ENCODE measurements at places on chromosomes 16 and 17.

GRCh38 chr17:21294321-21295035, 10.0 kb downstream of the MAP2K3 start:
- no peak for DNase-seq

- peak; percentile 91 for DNase-seq
Measured at GRCh38 chr16:77722309-77723107, at the start of gene NUDT7. Gene NUDT7, plus strand, starts transcription at chr16:77722514. Its CDS starts 69 bp downstream, at chr16:77722583.

GRCh38 chr17:75516619-75517296, 430 bp downstream of the TSEN54 start:
- DNase-seq: no peak

DNA sequence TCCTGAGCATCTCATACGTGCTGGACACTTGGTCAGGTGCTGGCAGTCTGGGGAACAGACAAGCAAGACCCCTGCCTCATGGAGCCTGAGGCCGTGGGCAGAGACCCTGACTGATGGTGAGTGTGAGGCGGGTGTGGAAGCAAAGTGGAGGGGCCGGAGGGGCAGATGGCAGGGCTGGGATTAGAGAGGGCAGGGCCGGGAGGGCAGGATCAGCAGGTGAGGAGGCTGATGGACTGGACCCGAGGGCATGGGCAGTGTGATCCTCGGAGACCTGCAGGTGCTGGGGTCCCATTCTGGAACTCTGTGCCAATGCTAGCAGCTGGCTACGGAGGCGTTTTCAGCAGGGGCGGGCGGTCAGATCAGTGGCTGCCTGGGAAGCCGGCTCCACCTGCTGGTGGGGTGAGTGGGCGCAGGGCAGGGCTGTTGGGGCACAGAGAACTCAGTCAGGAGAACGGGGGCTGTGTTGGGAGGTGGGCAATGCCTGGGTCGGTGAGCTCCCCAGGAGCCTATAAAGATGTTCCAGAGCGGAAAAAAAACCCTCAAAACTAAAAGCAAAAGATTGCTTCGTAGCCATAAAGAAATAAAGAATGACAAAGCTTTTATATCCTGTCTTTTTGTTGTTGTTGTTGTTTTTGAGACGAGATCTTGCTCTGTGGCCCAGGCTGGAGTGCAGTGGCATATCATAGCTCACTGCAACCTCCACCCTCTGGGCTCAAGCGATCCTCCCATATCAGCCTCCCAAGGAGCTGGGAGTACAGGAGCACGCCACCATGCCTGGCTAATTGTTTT, 8.9 kb upstream of the C16orf74 start:
- DNase-seq: no peak

DNA sequence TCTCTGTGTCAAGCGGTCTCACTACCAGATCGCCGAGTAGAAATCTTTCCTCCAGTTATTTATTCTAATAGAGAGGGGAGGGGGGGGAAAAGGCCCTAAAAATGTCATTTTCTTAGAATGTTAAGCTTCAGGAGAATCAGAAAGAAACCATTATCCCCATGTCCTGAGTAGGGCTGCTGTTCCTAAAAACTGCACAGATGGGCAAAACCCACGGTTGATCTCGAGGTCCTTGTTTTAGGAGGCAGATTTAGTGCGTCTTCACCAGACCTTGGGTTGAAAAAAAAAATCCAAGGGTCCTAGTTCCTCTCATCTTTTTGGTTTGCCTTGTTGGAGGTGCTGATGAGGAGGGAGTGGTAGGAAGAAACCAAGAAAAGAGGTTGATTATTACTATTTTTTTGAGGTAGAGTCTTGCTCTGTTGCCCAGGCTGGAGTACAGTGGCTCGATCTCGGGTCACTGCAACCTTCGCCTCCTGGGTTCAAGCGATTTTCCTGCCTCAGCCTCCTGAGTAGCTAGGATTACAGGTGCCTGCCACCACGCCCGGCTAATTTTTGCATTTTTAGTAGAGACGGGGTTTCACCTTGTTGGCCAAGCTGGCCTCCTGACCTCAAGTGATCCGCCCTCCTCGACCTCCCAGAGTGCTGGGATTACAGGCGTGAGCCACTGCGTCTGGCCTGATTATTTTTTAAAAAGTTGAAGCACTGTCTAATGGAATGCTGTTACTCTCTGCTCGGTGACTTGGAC, 1.4 kb downstream of the CBFB start:
- no peak for DNase-seq

DNA sequence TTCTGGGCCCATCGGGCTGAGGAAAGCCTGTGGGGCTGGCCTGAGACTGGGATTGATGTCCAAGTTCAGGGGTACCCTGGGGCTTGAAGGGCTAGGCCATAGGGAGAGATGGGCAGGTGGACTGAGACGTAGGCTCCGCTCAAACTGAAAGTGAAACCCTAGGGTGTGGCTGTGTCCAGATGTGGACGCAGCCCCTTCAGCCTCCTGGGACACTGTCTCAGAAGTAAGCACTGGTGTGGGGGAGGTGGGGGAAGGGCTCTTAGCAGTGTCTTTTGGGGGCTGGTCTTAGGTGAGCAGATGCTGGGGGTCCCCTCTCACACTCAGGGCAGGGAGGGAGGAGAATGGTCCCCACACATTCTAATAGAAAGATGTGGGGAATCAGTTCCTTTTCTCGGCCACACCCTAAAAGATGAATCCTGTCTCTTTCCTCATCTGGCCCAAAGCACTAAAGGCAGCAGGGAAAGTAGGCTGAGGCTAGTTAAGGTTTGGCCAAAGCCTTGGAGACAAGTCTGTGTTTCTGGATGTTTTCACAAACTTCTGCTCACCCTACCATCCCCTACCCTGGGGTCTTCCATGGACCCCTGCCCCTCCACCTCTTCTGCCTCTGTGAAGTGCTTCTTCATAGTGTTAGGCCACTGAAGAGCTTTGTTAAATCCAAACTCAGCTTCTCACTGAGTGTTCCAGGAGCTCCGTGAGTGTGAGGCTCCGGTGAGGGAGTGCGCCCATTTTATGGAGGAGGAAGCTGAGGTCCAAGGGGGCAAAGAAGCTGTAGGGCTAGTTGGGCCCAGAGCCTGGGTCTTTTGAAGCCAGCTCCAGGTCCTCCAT, 5.6 kb downstream of the FMNL1 start:
- no peak for DNase-seq

DNA sequence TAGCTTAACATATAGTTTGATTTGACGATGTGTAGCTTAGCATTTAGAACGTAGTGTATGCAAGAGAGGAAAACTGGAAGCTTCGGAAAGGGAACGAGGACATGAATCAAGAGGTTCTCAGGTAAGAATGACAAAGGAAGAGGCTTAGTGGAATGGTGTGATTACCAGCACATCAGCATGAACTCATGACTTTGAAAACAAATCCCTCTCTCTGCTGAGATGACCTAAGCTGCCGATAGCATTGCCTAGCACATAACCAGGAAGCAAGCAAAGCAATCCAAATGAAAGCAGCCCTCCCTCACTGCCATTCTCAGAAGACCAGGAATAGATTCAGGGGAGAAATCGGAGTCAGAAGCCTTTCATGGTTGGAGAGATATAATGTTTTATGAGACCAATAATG, 51.3 kb upstream of the CCL1 start:
- DNase-seq: no peak

GRCh38 chr16:27197004-27197403, 6.3 kb upstream of the KDM8 start:
- DNase-seq: no peak

GRCh38 chr16:67538666-67539101, 10.1 kb downstream of the RIPOR1 start:
- DNase-seq: no peak

GRCh38 chr16:20871258-20871657, 28.9 kb downstream of the DCUN1D3 start:
- no peak for DNase-seq

DNA sequence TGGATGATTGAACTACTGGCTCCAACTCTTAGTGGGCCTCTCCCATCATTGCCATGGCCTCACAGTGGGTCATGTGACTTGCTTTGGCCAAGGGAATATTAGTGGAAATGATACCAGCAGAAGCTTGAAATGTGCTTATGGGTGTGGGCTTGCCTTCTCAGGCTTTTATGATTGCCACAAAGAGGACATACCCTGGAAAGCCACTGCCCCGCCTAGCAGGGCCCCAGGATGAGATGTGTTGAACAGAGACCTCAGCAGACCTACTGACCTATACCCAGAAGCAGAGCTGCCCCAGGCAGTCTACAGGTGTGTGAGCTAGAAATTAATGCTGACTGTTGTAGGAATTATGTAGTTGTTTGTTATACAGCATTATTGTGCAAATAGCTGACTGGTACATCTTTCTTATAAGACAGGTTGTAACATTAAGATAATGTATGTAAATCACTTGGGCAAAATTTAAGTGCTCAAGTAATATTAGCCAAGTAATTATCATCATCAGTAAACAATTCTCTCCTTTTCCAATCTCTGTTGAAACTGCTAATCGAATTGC, 67.8 kb upstream of the CDH5 start:
- DNase-seq: no peak

Measured in activated CD4-positive, alpha-beta T cell treated with anti-CD3 and anti-CD28 coated beads for 1 hour (primary cell).